ENCODE measurements at places on chromosomes 3 and 15. TPM values are rescaled to one million over a fixed set of nuclear protein-coding genes. Genes with fewer than 3 reads are reported as not detected.

CELF6 gene
- total RNA-seq = not detected

SLC28A2 gene
- not detected for total RNA-seq

SLC6A1 gene
- total RNA-seq = 0.19 TPM

BCL6 gene
- total RNA-seq = 4.0 TPM

ICE2 gene
- total RNA-seq = 29.6 TPM

TRPC1 gene
- total RNA-seq = 8.5 TPM

ITIH3 gene
- not detected for total RNA-seq

PLA2G4D gene
- not detected for total RNA-seq

OIP5 gene
- total RNA-seq = 8.3 TPM

WDR93 gene
- total RNA-seq = under 0.01 TPM

RYR3 gene
- not detected for total RNA-seq

SLC12A1 gene
- total RNA-seq = not detected

EPM2AIP1 gene
- total RNA-seq = 9.9 TPM

CYP8B1 gene
- not detected for total RNA-seq

DPPA2 gene
- total RNA-seq = not detected

AHSG gene
- not detected for total RNA-seq

DNAH12 gene
- total RNA-seq = under 0.01 TPM

TIGIT gene
- not detected for total RNA-seq

NME9 gene
- total RNA-seq = not detected

GOLGA8Q gene
- 0.18 TPM for total RNA-seq

ARMC8 gene
- 38.1 TPM for total RNA-seq

GPR62 gene
- under 0.01 TPM for total RNA-seq

FAM3D gene
- 0.18 TPM for total RNA-seq

SERINC4 gene
- total RNA-seq = not detected

SHF gene
- 1.8 TPM for total RNA-seq

SLC4A7 gene
- 96.3 TPM for total RNA-seq

TEX55 gene
- total RNA-seq = not detected

LTK gene
- under 0.01 TPM for total RNA-seq

RGMA gene
- total RNA-seq = under 0.01 TPM

ZNF660 gene
- 0.63 TPM for total RNA-seq

IGSF11 gene
- not detected for total RNA-seq

AMT gene
- 1.2 TPM for total RNA-seq

FAM107A gene
- total RNA-seq = 5.4 TPM

C2CD4A gene
- 1.5 TPM for total RNA-seq

SNX1 gene
- total RNA-seq = 40.5 TPM

ARHGEF26 gene
- 0.54 TPM for total RNA-seq

SNTN gene
- total RNA-seq = not detected

SLC27A2 gene
- total RNA-seq = not detected

TGFBR2 gene
- total RNA-seq = 247 TPM

MYL3 gene
- not detected for total RNA-seq

PPP1R14D gene
- total RNA-seq = not detected

ZNF502 gene
- total RNA-seq = 3.4 TPM

TEX9 gene
- total RNA-seq = 1.6 TPM

LMCD1 gene
- 11.0 TPM for total RNA-seq

IQCF5 gene
- total RNA-seq = not detected

NXPE3 gene
- total RNA-seq = 7.5 TPM

FBXW12 gene
- not detected for total RNA-seq

LMOD3 gene
- not detected for total RNA-seq

CCR1 gene
- total RNA-seq = not detected

ATP13A4 gene
- total RNA-seq = 0.09 TPM

All from endothelial cell of coronary artery (primary cell).